ENCODE measurements at places on chromosomes 7 and 10.
A peak's percentile ranks its signal among the peaks of the same experiment; 100 is the strongest.

- no peak for DNase-seq
These were observed 623 bp downstream of the INPP5A start for GRCh38 chr10:132538031-132538789.

DNA sequence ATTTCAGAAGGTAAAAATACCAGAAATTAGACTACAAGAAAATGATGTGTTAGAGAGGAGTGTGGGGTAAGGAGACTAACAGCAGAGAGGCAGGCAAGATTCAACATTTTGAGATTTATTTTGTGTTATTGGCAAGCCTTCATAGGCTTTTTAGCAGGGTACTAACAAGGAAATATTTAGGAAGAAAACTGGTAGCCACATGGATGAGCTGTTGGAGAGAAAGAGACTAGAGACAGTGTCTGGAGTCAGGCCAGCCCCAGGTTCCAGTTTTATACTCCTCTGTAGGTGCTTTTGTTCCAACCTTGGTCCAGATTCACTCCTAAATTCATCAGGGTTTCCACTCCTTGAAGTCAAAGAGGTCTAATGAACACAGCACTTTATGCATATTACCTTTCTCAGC lies 41.1 kb downstream of the GPRIN2 start:
- DNase-seq: no peak

- no peak for DNase-seq
These were observed 44.7 kb downstream of the RHOBTB1 start for GRCh38 chr10:60899266-60899665.

DNA sequence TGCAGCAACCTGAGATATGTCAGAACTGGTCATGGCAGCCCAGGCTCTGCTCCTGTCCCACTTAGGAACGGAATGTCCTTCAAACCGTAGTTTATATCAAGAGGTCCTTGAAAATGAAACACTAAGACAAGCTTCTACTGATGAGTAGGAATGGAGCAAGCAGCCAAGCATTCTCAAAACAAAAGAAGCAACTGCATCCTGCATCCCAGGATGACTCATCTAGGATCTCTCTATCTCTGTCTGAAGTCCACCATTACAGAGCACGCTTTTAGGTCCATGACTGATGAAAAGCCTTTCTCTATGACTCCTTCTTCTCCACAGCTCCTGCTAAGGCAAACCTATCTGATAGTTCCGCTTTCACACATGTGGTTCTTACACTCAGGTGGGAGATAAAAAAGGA lies 16.3 kb downstream of the MBL2 start:
- DNase-seq: no peak

DNA sequence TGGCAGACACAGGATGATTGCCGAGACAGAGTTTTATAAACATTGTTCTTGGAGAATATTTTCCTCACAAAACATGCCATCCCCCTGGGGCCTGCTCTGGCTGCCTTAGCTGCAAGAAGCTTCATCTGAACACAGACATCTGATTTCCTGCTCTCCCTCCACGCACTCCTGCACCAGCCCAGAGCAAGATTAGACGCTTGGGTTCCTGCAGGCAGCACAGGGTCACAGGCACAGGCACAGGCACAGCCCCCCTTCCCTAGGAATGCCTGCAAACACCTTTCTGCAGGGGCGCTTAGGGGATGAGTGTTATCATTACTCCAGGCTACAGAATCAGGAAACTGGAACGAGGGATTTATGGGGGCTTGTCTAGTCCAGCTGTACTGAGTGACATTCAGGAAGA lies 450.3 kb downstream of the GRID1 start:
- no peak for DNase-seq

GRCh38 chr7:40747856-40748255 lies 613.1 kb downstream of the SUGCT start:
- no peak for DNase-seq

DNA sequence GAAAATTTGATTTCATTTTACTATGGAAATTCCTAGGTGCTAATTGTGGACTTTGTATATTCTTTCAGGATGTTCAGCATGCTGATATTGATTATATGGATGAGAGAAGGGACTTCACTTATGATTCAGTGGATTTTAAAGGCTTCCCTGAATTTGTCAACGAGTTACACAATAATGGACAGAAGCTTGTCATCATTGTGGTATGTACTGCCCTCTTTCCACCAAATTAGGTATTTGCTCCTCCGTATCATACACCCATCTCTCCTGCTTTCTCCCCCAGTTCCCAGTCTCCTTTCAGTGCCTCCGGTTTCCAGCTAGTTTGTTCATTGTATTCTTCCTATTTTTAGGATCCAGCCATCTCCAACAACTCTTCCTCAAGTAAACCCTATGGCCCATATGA lies 34.6 kb downstream of the MGAM start:
- no peak for DNase-seq

GRCh38 chr10:116866987-116867595 lies 17.8 kb downstream of the ENO4 start:
- DNase-seq: no peak

DNA sequence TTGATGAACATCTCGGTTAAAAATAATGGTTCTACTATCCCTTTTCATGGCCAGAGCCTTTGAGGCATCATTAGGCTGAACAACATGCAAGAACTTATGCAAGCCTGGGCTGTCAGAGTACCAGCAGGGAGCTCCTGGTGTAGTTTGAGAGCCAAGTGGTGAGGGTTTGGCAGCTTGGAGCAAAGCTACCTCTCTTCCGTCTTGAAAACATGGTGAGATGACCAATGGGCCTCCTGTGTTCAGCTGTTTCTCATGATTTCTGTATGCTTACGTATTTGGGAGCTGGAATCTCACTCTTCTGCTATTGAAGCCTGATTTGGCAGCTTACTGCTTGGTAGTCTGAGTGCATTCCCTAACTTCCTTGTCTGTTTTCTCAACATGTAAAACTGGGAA lies 150.4 kb downstream of the CXCL12 start:
- DNase-seq: no peak

- DNase-seq: peak; percentile 40
These were observed 163.7 kb downstream of the SRPK2 start for GRCh38 chr7:105224884-105225651.

- no peak for DNase-seq
These were observed 29.6 kb upstream of the ZRANB1 start for GRCh38 chr10:124912101-124912886.

- no peak for DNase-seq
These were observed 320.7 kb downstream of the SUGCT start for GRCh38 chr7:40455485-40455884.

DNA sequence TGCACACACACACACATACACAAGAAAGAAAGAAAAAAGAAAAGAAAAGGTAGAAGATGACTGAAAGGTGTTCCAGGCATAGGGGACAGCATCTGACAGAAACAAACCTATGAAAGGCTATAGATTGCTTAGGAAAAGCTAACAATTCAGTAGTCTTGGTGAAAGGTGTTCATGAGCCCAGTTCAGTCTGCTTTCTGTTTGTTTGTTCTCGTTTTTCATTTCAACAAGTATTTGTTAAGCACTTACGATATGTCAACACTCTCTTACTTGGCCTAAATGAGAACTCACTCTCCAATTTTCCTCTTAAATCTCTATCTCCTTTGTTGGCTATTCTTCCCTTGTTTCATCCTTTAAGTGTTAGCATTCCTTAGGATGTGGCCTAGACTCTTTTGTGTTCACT lies 133.2 kb downstream of the GRM8 start:
- DNase-seq: no peak

- no peak for DNase-seq
These were observed 1077.6 kb downstream of the TYW1 start for GRCh38 chr7:68074242-68074641.

DNA sequence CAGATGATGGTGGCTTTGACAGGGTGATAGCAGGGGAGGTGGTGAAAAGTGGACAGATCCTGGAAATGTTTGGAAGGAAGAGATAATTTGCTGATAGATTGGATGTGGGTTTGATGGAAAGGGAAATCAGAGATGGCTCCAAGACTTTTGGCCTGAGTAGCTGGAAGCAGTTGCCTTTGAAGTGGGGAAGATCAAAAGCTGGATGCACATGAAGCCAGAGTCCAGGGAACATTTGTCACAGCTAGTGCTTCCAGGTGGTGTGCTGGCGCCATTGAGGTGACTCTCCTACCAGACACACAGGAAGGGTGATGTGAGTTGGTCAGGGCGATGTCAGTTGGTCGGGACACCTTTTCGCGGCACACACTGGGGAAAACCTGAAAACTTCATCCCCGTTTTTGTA lies 15.9 kb downstream of the DYNC1I1 start:
- DNase-seq: no peak

GRCh38 chr10:128362514-128362913 lies 236.3 kb upstream of the MKI67 start:
- no peak for DNase-seq

GRCh38 chr7:156027821-156028220 lies 215.6 kb upstream of the SHH start:
- no peak for DNase-seq

DNA sequence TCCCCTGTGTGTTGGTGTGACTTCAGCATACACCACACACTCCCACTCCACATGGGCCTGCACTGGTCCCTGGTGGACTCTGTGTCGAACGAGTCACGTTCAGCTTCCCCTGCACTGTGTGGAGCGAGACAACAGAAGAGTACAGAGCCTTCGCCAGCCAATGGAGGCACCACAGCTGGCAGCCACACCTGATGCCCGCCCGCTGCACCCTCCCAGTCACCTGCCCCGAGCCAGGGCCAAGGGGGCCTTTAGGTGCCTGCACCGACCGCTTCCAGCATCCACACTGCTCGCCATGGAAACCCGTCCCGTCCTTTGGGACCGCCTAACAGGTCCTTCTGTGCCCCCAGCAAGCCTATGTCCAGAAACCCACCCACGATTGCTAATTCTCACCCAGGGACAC lies 9.2 kb downstream of the FOXL3 start:
- no peak for DNase-seq

GRCh38 chr10:22420787-22421517 lies 75.7 kb downstream of the SPAG6 start:
- peak; percentile 40 for DNase-seq

GRCh38 chr7:36096460-36097095 lies 56.5 kb upstream of the EEPD1 start:
- DNase-seq: no peak

GRCh38 chr7:135238112-135238744 lies 4.6 kb downstream of the STRA8 start:
- no peak for DNase-seq

DNA sequence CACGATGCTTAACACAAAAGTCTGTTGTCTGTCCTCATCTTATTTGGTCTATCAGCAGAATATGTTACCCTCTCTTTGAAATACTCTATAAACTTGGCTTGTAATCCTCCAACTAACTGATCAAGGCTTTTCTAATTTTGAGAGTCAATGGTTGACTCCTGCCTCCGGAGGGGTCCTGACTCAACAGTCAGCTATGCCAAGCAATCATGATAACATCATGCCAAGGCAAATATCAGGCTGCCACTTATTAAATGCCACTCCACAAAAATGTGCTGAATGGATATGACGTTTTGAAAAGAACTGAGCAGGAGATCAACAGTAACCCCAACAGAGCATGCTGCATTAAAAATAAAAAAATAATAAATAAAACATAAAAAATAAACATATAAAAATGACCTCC lies 116.1 kb downstream of the PARD3 start:
- DNase-seq: peak; percentile 22

- no peak for DNase-seq
These were observed at the start of gene TACC2 for GRCh38 chr10:121988361-121989324. Gene TACC2, plus strand, starts transcription at chr10:121989163. Its CDS starts 32,819 bp downstream, at chr10:122021982.

DNA sequence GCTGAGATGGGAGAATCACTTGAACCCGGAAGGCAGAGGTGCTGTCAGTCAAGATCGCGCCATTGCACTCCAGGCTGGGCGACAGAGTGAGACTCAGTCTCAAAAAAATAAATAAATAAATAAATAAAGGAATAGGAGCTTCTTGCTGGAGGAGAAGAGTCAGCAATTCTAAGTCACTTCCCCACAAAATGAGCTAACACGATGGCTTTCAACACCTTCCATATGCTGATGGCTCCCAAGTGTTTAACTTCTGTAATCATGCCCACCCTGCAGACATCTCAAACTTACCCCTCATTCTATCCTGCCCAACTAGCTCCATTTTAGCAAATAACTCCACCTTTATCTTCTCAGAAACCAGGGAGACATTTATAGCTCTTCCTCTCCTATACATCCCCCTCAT lies 21.2 kb downstream of the PSAP start:
- DNase-seq: no peak

DNA sequence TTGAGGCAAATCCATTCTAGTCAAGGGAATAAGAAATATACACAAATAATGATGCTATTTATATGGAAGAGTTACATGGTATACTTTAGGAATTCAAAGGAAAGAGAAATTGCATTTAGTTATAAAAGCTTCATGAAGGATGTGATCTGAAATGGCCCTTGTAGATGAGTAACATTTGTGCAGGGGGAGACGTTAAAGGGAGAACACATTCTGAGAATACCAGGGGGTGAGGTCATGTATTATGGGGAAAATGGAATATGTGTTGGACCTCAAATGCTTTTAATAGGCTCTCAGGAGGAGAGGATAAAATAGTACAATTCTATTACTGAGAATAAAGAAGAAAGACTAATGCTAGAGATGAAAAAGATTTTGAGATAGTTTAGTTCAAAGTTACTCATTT lies 122.5 kb upstream of the NOBOX start:
- no peak for DNase-seq

- DNase-seq: peak; percentile 64
These were observed 25.0 kb upstream of the C1GALT1 start for GRCh38 chr7:7157177-7157886.

- no peak for DNase-seq
These were observed 84.2 kb upstream of the AGBL3 start for GRCh38 chr7:134902058-134902457.

DNA sequence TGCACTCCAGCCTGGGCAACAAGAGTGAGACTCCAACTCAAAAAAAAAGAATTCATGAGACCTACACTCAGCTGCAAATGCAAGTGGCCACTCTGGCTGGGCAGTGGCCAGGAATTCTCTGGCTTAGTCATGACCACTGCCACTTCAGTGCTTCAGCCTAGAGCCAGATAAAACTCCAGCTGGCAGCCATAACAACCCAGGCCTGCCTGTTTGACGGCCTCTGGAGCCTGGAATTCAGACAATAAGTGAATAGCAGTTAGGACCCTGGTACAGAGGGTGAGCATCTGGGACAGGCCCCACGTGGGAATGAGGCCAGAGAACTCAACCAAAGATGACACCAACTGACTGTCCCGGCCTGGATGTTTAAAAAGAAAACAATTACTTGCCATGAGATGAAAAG lies 18.9 kb downstream of the RCC1L start:
- peak; percentile 61 for DNase-seq

GRCh38 chr10:58201704-58202103 lies 66.0 kb downstream of the IPMK start:
- DNase-seq: no peak

GRCh38 chr7:2510909-2511768 lies 8.4 kb upstream of the LFNG start:
- DNase-seq: no peak

Measured in amniotic stem cell (primary cell).